Upper lobe of left lung (tissue), 6 donors: ENCODE measurements at places on chromosomes 11 and 22.

DNA sequence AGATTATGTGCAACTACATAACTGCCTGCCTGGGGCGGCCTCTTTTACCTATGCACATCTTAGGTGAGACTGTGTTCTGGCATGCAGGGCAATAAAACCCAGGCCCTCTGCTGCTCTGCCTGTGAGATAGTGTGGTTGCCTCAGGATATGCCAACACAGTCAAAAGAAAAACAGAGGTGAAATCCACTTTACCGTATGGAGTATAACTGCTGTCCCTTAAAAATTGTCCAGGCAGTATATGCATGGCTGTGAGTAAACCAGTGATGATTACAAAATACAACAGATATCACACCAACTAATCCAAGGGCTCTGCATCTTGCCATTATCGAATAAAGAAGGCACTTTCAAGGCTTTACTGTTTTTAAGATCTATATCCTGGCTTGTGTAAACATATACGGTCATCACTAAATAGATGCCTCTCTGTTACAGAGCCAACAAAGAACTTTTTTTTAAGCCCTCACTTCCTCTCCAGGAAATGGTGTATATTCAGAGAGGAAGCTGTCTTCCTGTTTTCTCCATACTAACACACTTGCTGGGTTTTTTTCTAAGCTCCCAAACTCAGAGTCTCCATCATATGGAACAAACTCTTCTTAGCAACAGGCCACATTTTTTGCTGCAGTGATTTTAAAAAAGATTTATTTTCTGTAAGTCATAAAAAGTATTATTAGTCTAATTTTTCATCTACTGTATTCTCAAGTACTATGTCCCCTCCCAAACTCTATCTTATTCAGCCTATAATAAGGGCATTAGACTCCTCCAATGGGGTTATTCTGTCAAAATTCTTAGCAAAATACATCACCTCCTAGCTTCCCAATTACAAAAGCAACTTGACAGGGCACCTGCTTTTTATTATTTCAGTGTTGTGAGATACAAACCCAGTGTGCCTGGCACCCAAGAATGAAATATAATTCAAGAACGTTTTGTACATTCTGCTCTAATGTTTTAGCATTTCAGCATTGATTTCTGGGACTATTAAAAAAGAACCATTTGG lies 135.2 kb downstream of the MAML2 start:
- H3K27ac ChIP-seq, result peak overlapping the region; percentile 58
- H3K36me3 ChIP-seq, result no peaks in the 10 kb centered on the region
- H3K4me3 ChIP-seq, result no peak overlapping the region
- DNase-seq, result no peak

DNA sequence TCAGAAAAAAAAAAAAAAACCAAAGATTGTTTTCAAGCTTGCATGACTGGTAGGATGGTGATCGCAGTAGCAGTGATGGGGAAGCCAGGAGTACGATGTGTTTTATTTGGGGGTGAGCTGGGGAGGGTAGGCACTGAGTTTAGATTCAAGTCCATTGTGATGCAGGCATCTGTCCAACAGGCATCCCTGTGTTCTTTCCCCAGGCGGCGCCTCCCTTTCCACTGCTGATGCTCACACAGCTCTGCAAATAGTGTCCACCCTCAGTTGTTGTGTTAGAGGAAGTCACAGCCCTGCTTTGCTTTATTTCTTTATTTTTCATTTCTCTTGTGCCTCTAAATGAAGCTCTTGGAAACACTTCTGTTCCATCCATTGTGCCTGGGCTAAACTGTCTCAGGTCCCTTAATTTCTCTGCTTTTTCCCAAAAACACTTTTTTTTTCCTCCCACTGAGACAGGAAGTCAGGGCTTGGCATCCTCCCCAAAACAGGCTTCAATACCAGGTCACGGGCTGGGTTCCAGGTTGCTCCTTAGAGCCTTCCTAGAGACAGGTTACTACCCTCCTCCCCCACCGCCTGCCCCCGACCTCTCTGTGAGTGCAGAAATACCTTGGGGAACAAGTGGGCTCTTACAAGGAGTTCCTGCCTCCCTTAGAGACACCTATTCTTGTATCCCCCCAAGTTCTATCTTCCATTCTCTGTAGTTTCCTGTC lies 38.6 kb upstream of the HSPA8 start:
- H3K4me1 ChIP-seq, result peaks cover 9% of the 10 kb centered on the region
- H3K4me3 ChIP-seq, result no peak overlapping the region
- DNase-seq, result no peak

- no peak overlapping the region for H3K4me3 ChIP-seq
- H3K27me3 ChIP-seq, result no peaks in the 10 kb centered on the region
- H3K27ac ChIP-seq, result peak overlapping the region; percentile 23
- peaks cover 11% of the 10 kb centered on the region for H3K4me1 ChIP-seq
- DNase-seq, result peak; percentile 77
- H3K36me3 ChIP-seq, result no peaks in the 10 kb centered on the region
Measured at GRCh38 chr22:49633010-49633324, 194.7 kb downstream of the BRD1 start.

DNA sequence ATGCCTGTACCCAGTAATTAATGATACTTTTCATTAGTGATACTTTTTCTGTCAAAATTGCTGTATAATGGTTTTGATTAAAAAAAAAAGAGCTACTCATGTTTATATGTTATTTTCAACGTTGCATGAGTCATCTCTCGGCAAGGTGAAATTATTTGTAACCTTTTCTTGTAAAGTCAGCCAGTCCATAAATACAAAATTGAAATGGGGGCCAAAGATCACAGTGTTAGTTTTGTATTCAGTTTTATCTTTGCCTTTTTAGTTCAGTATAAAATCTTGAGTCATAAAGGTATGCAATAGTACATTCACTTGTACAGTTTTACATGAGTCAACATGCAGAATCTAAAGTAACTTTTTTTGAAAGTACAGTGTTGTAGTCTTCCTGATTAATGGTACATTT lies 4.3 kb downstream of the ARHGEF12 start:
- H3K4me3 ChIP-seq, result no peak overlapping the region
- no peaks in the 10 kb centered on the region for H3K27me3 ChIP-seq
- H3K27ac ChIP-seq, result no peak overlapping the region
- no peaks in the 10 kb centered on the region for H3K36me3 ChIP-seq
- peaks cover 43% of the 10 kb centered on the region for H3K4me1 ChIP-seq

- H3K27me3 ChIP-seq, result no peaks in the 10 kb centered on the region
- H3K27ac ChIP-seq, result no peak overlapping the region
- no peak for DNase-seq
- no peak overlapping the region for H3K4me3 ChIP-seq
- no peaks in the 10 kb centered on the region for H3K36me3 ChIP-seq
Measured at GRCh38 chr11:45037434-45038005, 86.8 kb upstream of the TP53I11 start.
